CD4-positive, alpha-beta T cell treated with Interleukin-6 for 4 hours (primary cell): ENCODE measurements at places on chromosomes 16 and 17.

DNA sequence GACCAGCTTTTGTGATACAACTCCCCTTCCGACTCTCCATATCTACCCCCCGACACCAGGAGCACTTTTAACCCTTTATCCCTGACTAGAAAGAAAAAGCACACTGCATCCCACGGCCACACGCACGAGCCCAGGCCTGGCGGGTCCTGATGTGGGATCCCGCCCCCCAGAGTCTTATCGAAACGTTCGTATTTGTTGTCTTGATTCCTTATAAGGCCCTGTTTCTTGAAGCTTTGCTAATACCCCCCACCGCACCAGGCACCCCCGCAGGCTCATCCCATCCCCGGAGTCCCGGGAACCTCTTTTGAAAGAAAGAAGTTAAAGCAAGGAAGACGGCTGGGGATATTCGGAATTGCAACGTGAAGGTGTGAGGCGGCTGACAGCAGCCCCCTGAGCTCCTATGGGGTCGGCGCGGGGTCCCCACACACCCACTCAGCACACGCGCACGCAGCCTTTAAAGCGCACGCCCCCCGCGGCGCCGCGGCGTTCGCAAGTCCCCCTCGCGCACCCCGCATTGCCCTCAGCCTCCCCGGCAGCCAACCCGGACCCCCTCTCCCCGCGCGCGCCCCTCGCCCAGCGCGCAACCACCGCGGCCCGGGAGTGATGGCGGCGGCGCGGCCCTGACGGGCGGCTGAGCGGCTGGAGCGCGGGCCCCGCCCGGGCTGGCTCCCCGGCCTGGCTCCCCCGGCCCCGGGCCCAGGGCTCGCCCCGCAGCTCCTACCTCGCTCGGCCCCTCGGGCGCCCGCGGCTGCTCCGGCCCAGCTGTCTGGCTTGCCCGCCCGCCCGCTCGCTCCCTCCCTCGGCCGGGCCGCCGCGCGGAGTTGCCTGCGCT is 448 bp downstream of the STAT5B start:
- peak; percentile 45 for DNase-seq

- DNase-seq = no peak
These were observed 94.0 kb downstream of the SOCS1 start for GRCh38 chr16:11161974-11162373.

- peak; percentile 15 for DNase-seq
These were observed 1.9 kb downstream of the CREBBP start for GRCh38 chr16:3878610-3879009.

DNA sequence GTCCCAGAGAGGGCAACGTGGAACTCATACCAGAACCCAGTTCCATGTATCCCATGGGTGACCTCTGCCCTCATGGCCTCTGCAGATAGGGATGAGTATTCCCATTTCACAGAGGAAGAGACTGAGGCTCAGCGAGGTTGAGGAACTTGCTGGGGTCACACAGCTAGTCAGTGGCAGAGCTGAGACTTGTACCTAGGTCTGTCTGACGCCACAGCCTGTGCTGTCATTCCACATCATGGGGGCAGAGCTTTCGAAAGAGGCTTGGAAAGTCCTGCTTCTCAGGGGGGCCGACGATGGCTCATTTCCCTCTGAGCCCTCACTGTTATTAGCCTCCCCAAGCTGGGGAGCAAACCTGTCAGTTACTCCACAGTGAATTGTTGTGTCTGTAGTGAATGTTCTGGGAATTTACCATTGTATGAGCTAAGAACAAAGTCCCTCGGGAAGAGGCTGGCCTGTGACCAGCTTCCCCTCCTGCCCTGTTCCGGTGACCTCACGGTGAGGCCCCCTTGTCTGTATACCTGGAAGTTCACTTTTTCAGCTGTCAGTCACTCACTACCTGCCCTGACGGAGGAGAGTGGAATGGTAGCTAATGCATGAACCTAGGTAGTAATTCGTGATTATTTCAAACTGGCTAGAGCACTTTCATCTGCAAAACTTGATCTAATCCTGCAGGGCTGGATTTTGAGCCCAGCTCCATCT is 8.9 kb downstream of the METTL22 start:
- DNase-seq = no peak

DNA sequence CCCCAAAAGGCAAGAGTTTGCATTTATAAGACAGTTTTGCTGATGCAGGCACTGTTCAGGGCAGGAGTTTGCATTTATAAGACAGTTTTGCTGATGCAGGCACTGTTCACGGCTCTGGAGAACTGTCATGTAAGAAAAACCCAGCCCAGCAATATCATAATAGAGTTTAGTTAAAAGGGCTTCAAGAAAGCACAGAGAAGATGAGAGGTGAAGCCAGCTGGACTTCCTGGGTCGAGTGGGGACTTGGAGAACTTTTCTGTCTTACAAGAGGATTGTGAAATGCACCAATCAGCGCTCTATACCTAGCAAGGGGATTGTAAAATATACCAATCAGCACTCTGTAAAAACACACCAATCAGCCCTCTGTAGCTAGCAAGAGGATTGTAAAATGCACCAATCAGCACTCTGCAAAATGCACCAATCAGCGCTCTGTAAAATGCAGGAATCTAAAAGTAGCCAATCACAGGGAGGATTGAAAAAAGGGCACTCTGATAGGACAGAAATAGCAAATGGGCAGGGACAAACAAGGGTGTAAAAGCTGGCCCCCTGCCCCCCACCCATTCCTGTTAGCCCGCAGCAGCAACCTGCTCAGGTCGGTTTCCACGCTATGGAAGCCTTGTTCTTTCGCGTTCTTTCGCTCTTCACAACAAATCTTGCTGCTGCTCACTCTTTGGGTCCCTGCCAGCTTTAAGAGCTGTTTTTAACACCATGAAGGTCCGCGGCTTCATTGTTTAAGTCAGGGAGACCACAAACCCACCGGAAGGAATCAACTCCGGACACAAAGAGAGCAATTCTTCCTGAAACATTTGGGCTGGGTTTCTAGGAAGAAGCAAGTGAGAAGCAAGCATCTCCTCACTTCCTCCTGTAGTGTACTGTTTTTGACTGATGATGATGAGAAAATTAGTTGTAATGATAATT is 1.8 kb upstream of the CBX1 start:
- DNase-seq = no peak

DNA sequence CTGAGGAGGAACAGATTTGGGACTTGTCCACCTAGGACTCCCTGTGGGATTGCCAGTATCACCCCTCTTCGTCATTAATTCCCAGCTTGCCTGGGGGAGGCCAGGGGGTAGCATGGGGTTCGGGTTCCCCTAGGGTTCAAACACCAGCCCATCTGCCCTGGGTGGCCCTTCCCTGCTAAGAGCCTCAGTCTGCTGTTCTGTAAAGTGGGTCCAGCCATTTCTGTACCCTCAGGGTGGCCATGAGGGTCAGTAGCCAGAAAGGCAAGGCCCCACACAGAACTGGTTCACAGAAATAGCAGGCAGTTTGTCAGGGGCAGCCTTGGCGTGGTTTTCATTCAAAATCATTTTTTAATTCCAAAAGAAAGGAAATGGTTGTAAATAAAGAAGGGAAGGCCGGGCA is 62.9 kb downstream of the RAI1 start:
- no peak for DNase-seq

- peak; percentile 39 for DNase-seq
These were observed 259.0 kb downstream of the XYLT1 start for GRCh38 chr16:17211797-17212196.

- no peak for DNase-seq
These were observed 12.2 kb upstream of the CES3 start for GRCh38 chr16:66948837-66949225.

GRCh38 chr17:50059256-50059655 is 3.3 kb downstream of the ITGA3 start:
- no peak for DNase-seq

DNA sequence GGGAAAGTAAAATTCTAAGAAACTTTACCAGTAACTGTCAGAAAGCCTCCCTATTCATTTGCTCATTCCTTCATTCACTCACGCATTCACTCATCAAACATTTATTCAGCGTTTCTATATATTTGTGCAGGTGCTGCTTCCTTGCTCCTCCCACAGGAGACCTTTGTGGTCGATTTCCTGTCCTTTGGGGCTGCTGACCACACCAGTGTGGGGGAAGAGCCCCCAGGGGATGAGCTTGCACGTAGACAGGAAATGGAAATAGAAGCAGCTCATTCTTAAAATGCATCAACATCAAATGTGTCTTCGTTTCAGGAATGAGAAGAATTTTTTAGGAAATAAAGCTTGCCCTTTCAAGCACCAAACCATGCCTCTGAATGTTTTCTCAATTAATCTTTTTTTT is 9.6 kb downstream of the PIK3R6 start:
- DNase-seq = peak; percentile 27

DNA sequence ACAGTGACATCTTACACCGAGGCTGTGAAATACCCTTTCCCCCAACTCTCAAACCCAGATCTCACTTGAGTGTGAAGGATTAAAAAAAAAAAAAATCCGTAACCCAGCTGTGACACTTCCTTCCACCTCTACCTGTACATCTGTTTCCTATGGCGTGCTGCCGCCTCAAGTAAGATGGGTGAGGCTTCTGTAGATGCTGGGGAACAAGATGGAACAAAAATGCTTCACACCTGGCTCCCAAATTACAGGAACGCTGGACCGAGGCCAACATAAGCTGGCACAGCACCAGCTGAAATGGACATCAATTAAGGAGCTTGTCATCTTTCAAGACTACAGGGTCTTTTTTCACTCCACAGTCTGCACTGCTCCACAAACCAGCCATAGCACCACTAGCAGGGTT is 95.9 kb downstream of the HIC1 start:
- no peak for DNase-seq
